ENCODE measurements at places on chromosomes 11 and 22.
A peak's percentile ranks its signal among the peaks of the same experiment; 100 is the strongest.

GRCh38 chr11:48005136-48005535 lies 24.8 kb downstream of the PTPRJ start:
- no peak for DNase-seq

GRCh38 chr11:66861038-66861773 lies 4.3 kb downstream of the LRFN4 start:
- no peak for DNase-seq

GRCh38 chr11:6703247-6704063 lies 20.3 kb upstream of the MRPL17 start:
- peak; percentile 9 for DNase-seq

GRCh38 chr11:38460429-38460828 lies 1862.4 kb upstream of the RAG2 start:
- DNase-seq: no peak

- DNase-seq: no peak
These were observed 10.0 kb downstream of the IL18BP start for GRCh38 chr11:72008728-72009127.

DNA sequence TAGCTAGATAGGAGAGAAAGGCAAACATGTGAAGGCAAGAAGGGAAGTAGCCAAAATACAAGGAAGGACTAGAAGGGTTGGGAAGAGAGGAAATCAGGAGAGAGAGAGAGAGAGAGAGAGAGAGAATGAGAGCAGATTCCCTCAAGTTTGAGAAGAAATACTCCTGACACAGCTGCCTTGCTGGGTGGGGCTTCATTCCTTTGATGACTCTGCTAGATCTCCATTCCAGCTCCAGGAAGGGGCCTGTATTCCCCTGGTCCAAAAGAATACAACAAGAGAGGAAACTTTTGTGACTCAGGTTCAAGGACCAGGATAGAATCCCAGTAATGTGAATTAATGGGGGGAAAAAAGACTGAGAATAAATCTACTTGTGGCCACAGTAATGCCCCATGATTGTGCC lies 62.9 kb upstream of the SPON1 start:
- DNase-seq: no peak

- DNase-seq: no peak
These were observed 106.8 kb downstream of the ABTB2 start for GRCh38 chr11:34250732-34251588.

DNA sequence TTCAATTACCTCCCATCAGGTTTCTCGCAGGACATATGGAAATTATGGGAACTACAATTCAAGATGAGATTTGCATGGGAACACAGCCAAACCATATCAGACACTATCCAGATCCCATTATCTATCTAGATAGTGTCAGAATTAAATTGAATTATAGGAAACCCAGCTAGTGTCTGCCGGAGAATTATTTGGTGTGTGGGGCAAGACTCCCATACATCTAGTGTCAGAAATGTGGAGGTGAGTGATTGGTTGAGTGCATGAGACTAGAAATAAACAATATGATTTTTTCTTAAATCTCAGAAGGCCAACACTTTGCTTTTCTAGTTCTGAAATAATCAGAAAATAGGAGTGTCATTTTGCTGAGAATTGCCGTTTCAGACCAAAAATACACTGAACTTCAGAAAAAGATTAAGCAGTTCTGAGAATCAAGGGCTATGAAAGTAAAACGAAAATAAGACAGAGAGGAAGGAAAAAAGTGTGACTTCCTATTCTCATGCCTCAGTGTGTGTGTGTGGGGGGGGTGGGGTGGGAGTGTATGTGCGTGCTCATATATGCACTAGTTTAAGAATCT lies 21.3 kb downstream of the CASP12 start:
- DNase-seq: no peak

GRCh38 chr22:20126284-20127029 lies 5.1 kb upstream of the ZDHHC8 start:
- DNase-seq: no peak

- DNase-seq: peak; percentile 39
These were observed 28.9 kb downstream of the MFNG start for GRCh38 chr22:37457093-37457893.

DNA sequence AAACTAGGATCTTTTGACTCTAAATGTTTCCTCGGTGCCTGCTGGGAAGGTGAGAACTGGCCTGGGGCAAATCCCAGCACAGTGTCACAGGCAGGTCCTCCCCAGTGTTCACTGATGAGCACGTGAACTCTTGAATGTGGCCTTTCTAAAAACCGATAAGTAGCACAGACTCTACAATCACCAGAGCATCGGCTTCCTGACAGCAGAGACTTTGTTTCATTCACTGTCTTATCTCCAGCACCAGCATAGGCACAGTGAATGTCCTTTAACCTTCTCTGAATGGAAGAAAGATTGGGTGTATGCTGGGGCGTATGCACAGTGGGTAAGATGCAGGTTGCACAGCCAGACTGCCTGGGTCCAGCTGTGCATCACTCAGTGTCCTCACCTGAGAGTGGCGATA lies 59.3 kb upstream of the EIF3D start:
- DNase-seq: no peak

DNA sequence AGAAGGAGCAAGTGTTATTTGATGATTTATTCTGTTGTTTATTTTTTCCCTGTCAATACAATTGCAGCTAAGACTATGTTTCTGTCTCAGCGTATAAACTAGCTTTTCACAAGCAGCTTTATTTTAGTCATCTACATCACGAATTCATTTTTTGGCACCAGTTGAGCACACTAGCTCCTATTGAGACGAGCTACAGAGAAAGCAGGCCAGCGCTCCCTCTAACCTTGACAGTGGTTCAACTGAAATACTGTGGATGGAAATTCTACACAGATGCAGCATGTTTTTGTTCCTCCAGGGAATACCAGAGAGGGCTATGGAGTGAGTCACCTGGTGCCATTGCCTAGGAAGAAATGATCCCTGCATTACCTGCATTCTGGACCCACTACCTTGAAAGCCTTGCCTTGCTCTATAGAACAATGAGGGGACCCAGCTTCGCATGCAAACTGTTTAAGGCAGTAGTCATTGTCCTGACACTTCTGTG lies 108.2 kb upstream of the ARHGAP42 start:
- no peak for DNase-seq

DNA sequence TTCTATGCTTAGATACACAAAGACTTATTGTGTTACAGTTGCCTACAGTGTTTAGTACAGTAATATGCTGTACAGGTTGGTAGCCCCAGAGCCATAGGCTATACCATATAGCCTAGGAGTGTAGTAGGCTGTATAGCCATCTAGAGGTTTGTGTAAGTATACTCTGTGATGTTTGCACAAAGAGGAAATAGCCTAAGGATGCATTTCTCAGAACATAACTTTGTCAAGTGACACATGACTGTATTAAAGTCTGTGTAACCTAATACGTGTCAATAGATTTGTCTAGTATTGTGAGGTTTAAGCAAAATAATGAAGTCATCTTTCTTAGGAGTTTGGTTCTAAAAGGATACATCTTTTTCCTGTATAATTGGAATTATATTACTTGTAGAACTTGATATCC lies 5.5 kb downstream of the ZC3H12C start:
- no peak for DNase-seq

DNA sequence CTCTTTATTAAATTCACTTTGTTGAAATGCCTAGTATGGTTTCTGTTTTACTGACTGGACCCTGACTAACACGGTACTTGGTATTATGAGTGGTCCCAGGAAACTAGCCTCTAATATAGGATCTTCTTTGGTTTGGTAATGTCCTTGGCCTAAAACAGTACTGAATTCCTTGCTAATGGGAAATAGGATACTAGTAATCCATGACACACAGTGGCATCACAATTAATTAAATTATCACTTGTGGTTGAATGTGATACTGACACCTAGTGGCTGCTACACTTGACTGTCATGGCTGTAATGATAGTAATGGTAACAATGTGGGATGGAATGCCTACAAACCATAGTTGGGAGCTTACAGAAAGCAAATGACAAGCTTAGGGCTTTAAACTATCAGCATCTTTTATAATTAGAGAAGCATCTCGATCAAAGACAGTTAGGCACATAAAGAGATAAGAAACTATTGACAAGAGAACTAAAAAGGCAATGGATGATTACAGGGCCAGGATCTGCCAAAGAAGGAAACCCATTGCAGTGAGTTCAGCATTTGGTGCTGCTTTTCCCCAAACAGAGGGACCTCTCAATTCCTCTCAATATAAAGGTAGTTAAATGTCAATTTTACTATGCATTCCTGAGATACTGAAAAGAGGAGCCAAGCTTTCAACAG lies 8.6 kb downstream of the DNHD1 start:
- DNase-seq: peak; percentile 33

GRCh38 chr11:133991101-133991500 lies 34.3 kb upstream of the IGSF9B start:
- no peak for DNase-seq

GRCh38 chr11:59534676-59535075 lies 23.3 kb downstream of the OR4D9 start:
- DNase-seq: no peak

DNA sequence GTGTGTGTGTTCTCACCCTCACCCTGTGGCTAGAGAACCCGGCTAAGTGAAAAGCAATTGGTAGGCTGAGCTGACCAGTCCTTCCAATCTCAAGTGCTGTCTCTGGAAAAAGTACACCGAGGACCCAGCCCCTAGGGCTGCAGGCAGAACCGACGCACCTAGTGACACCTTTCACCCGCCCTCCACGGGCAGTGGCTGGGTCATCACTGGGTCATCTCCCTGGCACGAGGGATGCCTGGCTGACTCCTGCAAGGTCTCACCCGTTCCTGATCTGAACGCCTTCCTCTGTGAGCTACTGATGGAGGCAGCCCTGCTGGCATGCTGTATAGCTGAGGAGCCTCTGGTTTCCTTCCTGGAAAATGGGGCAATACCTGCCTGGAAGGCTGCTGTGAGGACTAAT lies 311.5 kb downstream of the NTM start:
- no peak for DNase-seq

DNA sequence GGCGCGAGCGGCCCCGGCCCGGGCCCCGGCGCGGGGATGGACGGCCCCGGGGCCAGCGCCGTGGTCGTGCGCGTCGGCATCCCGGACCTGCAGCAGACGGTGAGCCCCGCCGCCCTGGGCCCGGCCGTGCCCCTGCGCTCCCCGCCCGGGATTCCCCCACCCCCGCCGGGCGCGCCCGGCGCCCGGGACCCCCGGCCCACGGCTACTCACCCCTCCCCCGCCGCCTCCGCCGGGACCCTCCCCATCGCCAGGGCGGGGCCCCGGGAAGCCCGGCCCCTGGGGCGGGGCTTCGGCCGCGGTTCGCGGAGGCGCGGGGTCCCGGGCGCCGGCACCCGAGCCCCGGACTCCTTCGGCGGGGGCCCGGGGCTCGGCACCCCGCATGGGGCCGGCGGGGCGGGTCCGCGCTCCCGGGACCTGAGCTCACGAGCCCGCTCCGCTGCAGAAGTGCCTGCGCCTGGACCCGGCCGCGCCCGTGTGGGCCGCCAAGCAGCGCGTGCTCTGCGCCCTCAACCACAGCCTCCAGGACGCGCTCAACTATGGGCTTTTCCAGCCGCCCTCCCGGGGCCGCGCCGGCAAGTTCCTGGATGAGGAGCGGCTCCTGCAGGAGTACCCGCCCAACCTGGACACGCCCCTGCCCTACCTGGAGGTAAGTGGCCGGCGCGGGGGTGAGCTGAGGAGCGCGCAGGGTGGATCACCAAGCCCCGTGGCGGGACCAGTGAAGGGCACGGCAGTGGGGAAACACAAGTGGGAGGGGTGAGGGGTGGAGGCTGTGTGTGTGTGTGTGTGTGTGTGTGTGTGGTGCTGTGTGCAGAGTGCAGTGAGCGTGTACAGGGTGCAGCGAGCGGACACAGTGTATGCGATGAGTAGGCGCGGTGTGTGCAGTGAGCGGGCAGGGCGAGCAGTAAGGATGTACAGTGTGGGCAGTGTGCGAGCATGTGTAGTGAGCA lies 2.3 kb downstream of the SHANK3 start:
- DNase-seq: peak; percentile 14

GRCh38 chr11:130344841-130345240 lies 30.1 kb upstream of the ZBTB44 start:
- no peak for DNase-seq

DNA sequence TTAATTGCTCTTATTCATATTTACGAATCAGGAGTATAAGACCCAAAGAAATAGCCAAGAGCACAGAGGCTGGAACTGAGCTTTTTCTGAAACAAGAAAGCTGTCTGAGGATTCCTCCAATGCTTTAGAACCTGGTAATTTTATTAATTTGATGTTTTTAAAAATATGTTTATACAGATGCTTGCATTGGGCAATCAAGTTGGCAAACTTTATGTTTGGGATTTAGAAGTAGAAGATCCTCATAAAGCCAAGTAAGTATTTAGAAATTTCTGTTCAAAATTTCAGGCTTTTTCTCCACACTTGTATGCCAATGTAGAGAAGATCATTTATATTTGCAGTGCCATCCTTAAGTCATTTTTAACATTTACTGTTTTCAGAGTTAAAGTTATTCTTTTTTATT lies 24.3 kb upstream of the HIKESHI start:
- DNase-seq: no peak

DNA sequence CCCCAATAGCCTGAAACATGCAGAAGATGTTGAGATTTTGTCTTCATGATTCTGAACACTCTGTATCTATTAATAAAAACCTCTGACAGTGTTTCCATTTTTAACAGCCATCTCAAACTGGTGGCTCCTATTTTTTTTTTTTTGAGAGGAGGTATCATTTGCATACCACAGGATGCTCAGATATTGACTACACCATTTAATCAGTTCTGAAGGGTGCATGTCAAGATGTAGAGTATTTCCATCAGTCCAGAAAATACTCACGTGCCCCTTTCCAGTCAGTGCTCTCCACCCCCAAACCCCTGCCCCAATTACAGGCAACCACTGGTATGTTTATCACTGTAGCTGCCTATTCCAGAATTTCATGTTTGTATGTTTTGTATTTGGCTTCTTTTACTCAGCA lies 85.3 kb upstream of the SORL1-AS1 start:
- no peak for DNase-seq

DNA sequence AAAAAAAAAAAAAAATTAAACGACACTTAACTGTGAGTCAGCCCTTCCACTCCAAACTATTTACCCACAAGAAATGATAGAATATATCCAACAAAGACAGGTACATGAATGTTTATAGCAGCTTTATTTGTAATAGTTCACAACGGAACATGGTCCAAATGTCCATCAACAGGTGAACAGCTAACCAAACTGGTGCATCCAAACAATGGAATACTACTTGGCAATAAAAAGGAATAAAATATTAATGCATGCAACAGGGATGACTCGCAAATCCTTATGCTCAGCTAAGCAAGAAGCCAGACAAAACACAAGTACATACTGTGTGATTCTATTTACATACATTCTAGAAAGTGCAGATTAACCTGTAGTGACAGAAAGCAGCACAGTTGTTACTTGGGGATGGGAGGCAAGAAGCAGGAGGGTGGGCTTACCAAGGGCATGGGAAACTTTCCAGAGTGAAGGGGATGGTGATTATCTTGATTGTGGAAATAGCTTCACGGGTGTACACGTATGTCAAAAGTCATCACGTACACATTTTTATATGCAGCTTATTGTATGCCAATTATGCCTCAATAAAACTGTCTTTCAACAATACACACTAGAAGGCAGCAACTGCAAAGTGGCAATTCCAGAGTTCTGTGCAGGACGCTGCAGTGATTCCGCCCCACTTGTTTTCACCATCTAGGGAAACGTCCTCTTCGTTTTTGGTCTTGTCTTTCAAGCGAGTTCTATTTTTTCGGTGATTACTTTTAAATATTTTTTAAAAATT lies 6.7 kb upstream of the SF1 start:
- DNase-seq: no peak
